ENCODE measurements at places on chromosomes 3 and 15.

GRCh38 chr15:95996494-95996893 lies 334.0 kb upstream of the NR2F2 start:
- no peak for DNase-seq

GRCh38 chr15:57216288-57216687 lies 160.0 kb upstream of the CGNL1 start:
- no peak for DNase-seq

DNA sequence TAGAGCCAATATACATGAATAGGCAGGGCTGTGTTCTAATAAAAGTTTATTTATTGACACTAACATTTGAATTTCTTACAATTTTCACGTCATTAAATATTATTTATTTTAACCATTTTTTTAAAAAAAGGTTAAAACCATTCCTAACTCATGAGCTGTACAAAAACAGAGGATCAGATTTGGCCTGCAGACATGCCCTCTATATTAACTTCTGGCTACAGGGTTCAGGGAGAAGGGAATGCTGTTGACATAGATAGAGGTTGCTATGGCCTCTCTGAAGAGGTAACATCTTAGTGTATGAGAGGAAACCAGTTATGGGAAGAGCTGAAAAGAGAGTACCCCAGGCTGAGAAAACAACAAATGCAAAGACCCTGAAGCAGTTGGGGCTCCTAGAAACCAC lies 19.1 kb upstream of the RAP2B start:
- DNase-seq = no peak

- no peak for DNase-seq
Observed at GRCh38 chr3:79247725-79248043, 520.1 kb downstream of the ROBO1 start.

Data from stimulated activated CD4-positive, alpha-beta T cell treated with anti-CD3 and anti-CD28 coated beads, Interleukin-4, amount 100 ng/mL, for 1 hour (primary cell).